Fibroblast of gingiva (primary cell): ENCODE measurements at places on chromosomes 5 and 9.
A peak's percentile ranks its signal among the peaks of the same experiment; 100 is the strongest.

DNA sequence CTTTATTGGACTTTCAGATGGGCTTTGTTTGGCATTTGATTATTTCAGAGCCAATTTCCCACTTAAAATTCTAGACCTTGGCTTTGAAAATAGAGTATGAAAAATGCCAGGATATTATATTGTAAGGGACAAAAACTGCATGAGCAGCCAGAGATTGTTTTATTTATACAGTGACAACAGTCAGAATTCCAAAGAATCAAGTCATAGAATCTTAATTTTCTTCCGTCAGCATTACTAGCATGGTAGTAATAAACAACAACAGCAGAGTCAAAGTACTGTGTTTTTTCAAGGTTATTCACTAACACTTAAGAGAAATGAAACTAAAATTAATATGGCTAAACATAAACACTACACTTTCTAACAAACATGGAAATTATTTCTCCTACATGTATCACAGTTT, 52.2 kb downstream of the MLLT3 start:
- DNase-seq: peak; percentile 50

DNA sequence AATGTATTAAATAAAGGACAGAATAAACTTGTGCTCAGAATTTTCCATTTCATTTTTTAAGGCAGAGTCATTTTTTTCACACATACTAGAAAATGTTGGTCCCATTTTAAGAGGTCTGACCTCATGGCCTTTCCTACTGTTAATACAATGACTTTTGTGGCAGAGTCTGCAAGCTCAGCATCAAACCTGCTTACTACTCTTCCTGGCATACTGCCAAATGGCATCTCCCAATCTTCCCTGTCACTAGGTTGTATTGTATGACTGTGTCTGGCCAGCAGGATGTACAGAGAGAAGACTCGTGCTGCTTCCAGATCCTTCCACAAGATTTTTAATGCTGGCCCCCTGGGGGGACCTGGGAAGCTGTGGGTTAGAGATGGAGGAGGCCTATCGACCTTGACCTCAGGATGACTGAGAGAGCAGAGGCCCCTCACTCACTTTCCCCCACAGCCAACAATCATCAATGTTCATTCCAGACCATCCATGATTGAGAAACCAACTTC, 64.7 kb downstream of the BARX1 start:
- DNase-seq: no peak

DNA sequence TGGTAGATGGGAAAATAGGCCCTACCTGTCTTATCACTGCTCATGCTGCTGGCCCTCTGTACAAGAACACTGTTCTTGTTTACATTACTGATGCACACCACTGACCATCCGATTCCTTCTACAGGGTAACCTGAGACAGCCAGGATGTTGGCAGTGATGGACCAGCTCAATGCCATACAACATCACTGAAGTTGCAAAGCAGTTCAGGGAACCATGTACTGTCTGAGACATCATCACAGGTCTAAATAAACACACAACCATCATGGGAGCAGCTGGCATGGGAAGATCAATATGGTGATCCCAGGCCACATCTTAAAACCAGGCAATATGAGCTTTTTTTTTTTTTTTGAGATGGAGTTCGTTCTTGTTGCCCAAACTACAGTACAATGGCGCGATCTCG, 59.0 kb downstream of the IARS1 start:
- DNase-seq: no peak

DNA sequence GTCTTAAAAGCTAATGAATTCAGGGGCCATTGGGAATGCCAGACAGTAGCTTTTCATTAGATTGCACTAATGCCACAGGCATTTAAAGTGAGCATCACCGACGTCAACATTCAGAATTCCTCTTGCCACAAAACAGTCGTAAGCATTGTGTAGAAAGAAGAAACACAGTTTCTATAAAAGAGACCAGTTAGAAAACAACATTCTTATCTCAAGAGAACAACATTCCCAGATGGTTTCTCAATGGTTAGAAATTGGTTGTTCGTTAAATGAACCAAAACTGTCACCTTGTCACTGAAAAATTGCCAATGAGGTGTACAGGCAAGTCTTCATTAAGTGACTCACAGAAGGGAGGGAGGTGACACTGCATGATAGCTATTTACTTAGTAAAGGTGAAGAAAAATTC, 401.6 kb upstream of the PRR16 start:
- peak; percentile 13 for DNase-seq

DNA sequence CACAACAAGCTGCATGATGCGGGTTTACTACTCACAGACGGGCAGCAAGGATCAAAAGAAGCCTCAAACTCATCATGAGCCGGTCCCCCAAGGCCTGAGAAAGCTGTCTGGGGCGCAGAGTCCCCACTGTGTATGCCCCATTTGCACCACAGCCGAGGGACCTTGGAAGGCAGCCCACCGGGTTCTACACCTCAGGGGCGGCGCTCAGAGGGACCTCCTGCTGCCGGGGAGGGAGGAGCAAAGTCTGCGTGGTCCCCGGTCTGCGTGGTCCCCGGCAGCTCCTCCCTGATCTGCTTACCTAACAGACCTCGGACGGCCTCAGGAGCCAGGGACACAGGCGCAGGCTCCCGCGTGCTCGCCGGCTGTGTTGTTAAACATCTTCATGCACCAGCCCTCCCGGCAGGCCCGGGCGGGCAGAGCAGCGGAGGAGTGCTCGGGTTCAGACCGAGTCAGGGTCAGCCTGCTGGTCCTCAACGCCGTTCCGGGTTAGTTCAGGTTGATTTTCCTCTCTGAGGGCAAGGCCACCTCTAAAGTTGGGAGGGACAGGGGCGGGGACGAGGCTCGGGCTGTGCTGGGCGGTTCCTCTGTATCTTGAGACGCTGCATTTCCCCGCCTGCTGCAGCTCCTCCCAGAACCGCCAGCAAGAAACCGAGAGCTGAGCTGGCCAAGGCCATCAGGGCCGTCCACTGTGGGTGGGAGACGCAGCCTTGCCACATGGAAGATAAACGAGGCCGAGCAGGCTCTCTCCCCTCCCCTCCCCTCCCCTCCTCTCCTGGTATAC, 74.6 kb downstream of the MRPL36 start:
- no peak for DNase-seq

GRCh38 chr9:89478821-89479668, 18.9 kb downstream of the SEMA4D start:
- DNase-seq: no peak
